ENCODE measurements at places on chromosomes 1 and 21.
A peak's percentile ranks its signal among the peaks of the same experiment; 100 is the strongest.

- DNase-seq, result no peak
Measured at GRCh38 chr1:186282466-186282865, 92.6 kb downstream of the TPR start.

- DNase-seq, result no peak
Measured at GRCh38 chr1:61442544-61442943, 282.4 kb downstream of the TM2D1 start.

- peak; percentile 91 for DNase-seq
Measured at GRCh38 chr1:1304331-1305299, 3.1 kb downstream of the ACAP3 start.

DNA sequence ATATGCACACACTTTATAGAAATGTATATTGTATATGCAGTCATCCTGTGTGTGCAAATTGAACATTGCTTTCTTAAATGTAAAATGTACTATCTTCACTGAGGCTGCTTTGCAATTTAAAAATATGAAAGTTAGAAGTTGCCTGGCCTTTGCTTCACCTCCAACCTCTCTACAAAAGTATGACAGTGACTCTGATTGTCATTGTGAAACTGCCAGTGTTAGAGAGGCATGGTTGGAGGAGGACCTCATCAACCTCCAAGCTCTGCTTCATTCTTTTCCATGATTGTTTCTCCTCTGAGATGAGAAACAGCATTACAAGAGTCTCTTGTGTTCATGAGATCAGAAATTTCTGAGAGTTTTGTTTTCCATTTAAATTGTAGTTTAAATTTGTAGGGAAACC lies 185.5 kb downstream of the ZC3H11B start:
- no peak for DNase-seq

DNA sequence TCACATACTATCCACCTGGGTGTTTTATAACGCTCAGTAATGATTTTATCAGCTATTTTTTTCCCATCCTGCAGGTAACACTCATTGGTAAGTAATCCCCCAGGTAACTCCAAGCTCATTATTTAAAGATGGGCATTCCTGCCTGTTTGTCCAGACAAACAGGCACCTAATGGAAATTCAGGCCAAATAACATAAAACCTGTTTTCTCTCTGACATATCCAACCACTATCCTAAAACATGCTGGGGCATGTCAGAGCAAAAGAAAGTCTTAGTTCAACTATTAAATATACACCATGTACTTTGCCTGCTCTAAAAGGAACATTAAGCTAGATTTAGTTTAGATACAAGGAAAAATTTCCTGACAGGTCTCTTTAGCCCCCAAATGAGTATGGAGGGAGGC lies 987.7 kb downstream of the TTLL7 start:
- DNase-seq, result no peak

- DNase-seq, result peak; percentile 71
Measured at GRCh38 chr1:94481473-94481933, 60.1 kb downstream of the F3 start.

- no peak for DNase-seq
Measured at GRCh38 chr1:22556391-22557104, 6.7 kb upstream of the EPHA8 start.

DNA sequence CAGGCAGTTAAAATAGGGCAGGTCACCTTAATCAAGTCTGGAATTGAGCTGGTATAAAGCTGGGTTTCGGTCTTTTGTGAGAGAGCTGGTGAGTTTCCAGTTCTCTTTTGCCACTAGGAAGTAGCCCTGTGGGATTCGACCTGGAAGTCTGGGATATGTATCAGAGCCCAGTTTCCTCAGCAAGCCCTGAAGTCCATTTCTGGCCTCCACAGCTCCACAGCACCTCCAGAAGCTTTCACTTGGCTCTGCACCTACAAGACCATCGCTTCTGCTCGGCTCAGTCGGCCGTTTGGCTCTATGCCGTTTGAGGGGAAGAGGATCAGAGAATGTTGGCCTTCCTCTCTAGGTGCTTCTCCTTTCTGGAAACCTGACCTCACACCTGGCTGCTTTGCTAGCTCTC lies 148.0 kb downstream of the GALNT2 start:
- DNase-seq, result peak; percentile 67

DNA sequence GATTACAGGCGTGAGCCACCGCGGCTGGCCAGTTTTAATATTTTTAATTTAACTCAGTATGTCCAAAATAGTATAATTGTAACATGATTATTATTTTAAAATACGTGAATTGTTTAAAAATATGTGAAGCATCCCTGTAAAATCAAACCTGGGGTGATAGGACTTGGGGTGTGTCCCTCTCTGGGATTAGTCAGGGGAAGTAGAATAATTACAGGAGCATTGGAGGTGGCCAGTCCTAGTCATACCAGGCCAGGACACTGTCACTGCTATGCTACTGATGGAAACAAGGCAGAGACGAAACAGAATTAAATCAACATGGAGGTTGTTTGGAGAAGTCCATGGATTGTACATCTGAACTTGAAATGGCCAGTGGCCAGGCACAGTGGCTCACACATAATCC lies 16.8 kb downstream of the SZRD1 start:
- no peak for DNase-seq

DNA sequence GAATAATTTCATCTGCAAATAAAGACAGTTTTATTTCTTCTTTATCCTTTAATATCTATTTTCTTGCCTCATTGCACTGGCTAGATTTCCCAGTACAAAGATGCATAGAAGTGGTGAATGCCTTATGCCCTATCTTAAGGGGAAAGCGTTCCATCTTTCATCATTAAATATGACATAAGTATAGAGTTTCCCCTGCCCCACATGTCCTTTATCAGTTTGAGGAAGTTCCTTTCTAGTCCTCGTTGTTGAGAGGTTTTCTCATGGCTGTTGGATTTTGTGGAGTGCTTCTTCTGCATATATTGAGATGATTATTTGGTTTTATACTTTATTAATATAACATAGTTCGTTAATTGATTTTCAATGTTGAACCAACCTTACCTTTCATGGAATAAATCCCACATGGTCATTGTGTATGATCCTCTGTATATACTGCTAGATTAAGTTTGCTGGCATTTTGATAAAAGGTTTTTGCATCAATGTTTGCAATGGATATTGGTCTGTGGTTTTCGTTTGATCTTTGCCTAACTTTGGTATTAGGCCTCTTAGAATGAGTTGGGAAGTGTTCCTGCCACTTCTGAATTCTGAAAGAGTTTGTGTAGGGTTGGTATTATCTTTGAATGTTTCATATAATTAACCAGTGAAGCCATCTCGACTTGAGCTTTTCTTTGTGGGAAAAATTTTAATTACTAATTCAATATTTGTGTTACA lies 15.6 kb downstream of the PRKACB start:
- DNase-seq, result no peak

DNA sequence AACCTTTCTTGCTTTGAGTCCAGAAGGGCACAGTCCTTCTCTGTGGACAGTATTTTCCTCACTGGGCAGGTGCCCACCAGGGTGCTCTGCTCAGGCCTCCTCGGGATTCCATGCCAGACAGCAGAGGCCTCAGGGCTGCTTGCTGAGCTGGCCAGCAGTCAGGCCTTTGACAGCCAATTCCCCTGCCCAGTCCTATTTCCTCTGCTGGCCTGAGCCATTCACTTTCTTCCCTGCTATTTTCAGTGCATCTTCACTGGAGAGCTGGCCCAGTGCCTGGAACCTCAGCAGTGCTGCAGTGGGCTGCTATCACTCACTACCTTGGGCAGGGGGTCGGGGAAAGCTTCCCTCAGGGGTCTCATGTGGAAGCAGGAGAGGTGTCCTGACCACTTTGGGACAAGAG lies 33.2 kb downstream of the KCNA10 start:
- DNase-seq, result no peak

DNA sequence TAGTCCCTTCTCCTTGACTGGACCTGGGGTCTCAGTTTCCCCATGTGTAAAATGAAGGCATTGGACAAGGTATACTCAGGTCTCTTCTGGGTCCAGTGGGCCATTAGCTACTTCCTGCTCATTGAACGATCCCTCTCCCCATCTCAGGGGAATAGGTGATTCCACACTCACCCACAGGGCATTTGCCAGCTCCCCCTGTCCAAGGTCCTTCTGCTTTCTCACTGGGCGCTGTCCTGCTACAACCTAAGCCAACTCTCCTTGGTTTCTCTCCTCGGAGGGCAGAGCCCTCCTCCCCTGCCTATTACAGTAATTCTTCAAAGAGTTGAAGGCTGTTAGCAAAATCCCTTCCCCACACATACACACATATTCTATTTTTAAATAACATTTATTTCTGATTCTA lies 16.6 kb downstream of the DISP3 start:
- DNase-seq, result no peak

DNA sequence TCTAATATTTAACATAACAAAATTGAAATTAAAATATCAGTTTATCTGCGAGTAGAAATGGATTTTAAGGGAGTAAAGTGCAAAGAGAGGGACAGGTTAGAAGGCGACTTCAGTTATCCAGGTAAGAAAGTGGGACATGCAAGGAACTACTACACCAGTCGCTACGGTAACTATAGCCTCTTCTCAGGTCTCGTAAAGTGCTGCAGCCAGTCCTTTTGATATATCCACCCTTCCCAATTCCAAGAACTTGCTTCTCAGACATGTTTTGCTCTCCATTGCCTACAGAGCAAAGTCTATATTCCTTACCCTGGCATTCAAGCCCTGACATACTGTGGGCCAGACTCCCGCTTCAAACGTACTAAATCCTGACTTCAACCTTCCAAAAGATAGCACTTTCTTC lies 2.5 kb downstream of the COA7 start:
- DNase-seq, result no peak

GRCh38 chr1:170074250-170075157 lies at the start of gene KIFAP3:
TSS of gene KIFAP3 (minus strand) at chr1:170074695. CDS start at chr1:170074467, 228 bp downstream.
- DNase-seq, result peak; percentile 95

DNA sequence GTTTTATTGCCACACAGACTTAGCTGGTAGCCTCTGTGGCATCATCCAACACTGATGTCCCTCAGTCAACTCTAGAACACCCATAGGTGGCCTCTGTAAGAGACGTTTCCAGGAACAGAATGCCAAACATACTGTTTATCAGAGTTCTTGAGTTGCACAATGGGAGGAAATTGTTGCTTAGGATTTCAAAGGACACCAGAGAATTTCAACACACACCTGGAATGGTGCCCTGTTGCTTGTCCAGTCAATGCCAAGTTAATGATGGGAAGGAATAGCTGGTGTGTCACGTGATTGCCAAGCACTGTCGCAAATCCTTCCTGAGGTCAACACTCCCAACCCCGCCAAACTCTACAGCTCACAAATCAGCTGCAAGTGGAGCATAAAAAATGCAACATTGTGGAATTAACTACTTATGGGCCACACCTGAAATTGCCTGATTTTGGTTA lies 28.6 kb upstream of the DUSP23 start:
- no peak for DNase-seq

- DNase-seq, result no peak
Measured at GRCh38 chr1:57003398-57004139, 37.8 kb upstream of the C8B start.

- no peak for DNase-seq
Measured at GRCh38 chr1:244712669-244713068, 59.7 kb downstream of the DESI2 start.

GRCh38 chr1:44644806-44645205 lies 29.5 kb downstream of the TMEM53 start:
- no peak for DNase-seq

DNA sequence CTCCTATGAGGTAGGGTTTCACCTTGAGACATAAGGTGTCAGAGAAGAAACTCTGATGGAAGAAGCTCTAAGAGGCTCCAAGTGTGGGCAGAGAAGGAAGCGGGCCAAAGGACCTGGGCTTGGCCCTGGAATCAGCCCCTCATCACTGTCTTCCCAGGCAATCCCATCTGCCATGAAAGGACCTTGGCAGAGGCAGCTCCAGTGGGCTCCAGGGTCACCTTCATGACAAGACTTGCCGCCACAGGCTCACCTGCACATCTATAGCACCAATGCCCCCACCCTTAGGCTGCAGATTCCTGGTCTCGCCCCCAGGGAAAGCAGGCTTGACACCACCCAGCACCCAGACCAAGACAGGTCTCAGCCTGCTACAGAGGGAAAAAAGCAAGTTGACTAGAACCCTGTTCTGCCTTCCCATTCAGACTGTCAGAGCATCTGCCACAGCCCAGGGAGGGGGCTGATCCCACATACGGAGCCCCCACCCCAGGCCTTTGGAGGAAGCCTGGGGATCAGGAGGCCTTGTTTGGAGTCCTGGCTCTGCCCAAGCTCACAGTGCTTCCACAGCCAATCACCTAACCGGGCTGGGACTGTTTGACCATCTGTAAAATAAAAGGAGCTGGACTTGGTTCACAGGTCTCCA lies 490 bp upstream of the FAM110D start:
- no peak for DNase-seq

- no peak for DNase-seq
Measured at GRCh38 chr1:7733276-7733675, 37.8 kb upstream of the VAMP3 start.

DNA sequence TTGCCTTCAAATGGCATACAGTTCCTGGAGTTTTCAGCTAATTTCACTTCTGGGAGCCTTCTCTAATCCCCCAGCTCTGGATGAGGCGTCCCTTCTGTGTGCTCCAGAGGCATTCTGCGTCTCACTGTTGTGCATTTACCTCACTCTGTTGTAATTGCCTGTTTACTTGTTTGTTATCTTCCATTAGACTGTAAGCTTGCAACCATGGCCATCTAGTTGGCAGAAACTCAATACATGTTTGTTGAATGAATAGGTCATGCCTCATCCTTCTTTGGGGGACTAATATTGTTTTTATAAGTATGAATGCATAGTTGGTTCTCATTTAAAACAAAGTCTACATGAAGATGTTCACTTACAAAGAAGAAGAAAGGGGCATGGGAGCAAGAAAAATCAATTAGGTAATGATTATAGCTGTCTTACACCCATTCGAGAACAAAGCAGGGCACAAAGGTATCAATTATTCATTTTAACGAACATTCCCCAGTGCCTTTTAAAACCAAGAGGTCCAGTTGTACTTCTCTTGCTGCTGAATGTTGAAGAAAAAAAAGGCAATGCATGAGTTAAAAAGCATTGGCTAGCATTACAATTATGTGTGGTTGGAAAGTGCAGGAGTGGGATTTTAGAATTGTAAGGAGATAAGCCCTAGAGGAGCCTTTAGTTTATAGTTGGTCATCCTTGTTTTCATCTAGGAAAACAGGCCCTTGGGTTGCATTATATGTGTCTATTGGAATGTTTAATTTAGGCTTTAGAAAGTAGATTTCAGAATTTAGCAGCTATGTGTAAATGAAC lies 6.0 kb downstream of the RGL1 start:
- DNase-seq, result no peak

GRCh38 chr1:66770694-66771093 lies 18.4 kb downstream of the DYNLT5 start:
- DNase-seq, result no peak

All from midbrain (tissue), 1 donor.